H4 (cell line): ENCODE measurements at places on chromosomes 16 and 17. TPM values are rescaled to one million over a fixed set of nuclear protein-coding genes. Genes with fewer than 3 reads are reported as not detected.

- peak; percentile 91 for DNase-seq
These were observed 21.1 kb downstream of the ANKRD40 start for GRCh38 chr17:50686494-50687199.

GRCh38 chr17:67245073-67245693 lies at the start of gene HELZ:
HELZ (minus strand) TSS chr17:67245196; CDS start chr17:67218804, 26,392 bp downstream.
- DNase-seq = peak; percentile 81

GRCh38 chr17:51152766-51153209 lies 571 bp upstream of the NME1 start:
- no peak for DNase-seq

DNA sequence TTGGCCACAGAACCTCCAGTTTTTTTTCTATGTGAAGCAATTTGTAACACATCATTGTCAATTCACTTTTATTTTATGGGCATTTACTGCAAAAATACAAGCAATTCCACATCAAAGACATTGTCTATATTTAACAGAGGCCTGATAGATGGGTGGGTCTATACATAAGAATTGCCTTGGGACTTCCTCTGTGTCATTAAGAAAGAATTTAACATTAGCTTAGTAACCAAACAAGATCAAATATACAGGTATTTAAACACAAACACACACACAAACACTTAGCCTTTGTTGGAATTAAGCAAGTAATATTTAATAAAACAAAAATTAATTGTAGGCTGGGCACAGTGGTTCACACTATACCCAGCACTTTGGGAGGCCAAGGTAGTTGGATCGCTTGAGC lies 4.3 kb upstream of the PITPNC1 start:
- no peak for DNase-seq

DNA sequence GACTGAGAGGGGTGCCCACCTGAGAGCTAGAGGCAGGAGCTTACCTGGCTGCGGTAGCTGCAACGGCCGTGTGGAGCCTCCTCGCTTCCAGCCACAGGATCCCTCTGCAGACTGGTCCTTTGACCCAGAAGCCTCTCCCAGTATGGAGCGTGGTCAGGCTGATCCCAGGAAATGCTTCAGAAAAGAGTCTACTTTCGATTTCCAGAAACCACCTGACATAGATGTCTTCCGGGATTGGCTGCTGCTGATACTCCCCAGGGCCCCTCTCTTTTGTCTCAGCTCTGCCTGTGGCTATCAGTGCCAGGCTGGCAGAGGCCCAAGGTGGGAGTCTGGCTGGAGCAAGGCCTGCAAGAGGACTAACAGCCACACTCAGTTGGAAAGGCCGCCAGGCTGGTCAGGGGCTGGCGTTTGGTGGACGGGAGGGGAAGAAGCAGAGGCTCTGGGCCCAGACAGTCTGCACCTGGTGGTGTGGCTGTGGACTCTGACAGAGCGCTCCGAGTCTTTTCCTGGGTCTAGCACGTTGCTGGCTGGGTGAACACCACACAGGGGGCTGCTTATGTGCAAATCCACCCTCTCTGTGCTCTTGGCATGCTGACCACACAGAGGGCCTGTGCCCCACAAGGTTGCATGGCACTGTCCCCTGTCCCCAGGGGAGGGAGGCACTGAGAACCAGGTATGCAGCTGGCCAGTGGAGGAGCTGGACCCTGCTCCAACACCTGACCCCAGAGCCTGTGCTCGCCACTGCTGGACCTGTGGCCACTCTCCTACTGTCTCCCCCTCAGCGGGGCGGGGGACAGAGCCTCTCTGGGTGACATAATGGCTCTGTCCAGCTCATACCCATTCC lies at the start of gene LGALS3BP:
Gene LGALS3BP, minus strand, starts transcription at position 144 of the 844 bp plus-strand sequence. CDS start 2,732 bp downstream, outside the sequence.
- peak; percentile 96 for DNase-seq

SMIM22 gene
- total RNA-seq = not detected in 2 replicates

BRCA1 gene
- 16.7 and 28.4 TPM in 2 replicates for total RNA-seq

HSBP1 gene
- 25.5 and 30.7 TPM in 2 replicates for total RNA-seq

ACAP1 gene
- 0.19 TPM in 1 of 2 replicates, not detected in the other for total RNA-seq

CLDN6 gene
- 2.0 TPM in 1 of 2 replicates, not detected in the other for total RNA-seq

HS3ST3B1 gene
- 9.7 and 9.8 TPM in 2 replicates for total RNA-seq

NDUFB10 gene
- 360 and 447 TPM in 2 replicates for total RNA-seq

CX3CL1 gene
- 0.70 and 0.85 TPM in 2 replicates for total RNA-seq
